ENCODE measurements at places on chromosomes 6 and 20.

DNA sequence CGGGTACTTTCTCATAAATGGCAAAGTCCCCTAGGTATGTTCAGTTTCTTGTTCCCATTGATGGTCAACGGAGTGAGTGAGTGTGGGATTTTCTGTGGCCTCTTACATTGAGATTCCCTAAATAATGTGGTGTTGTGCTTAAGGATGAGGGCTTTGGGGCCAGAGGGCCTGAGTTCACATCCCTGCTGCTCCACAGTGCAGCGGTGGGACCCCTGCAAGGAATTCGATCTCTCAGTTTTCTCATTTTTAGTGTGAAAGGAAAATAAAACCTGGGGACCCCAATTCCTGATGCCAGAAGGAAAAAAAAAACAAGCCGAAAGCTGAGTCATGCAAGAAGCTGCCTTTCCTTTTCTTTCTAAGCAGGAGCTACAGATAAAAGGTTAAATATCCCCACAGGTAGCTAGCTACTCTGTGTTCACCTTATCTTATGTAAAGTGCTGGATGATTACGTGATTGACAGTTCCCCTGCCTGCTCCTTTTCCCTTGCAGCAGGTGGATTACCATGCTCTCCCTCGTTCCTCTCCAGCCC lies 120.2 kb upstream of the CLDN20 start:
- DNase-seq, result no peak

DNA sequence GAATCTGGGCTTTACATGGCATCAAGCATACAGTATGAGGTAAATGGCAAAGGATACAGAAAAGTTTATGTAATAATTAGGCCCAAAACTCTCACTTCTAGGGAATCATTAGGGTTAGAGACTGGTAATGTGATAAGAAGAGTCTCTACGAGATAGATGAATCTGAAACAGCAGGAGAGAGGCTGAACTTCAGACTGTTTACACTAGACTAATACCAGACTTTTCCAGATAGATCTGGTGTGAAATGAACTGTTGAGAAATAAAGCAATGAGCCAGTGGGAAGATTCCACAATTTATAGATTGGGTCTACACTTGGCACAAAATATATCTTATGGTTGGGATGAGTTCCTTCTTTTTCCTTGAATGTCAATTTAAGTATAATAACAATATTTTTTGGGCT lies 134.3 kb downstream of the MAN1A1 start:
- DNase-seq, result no peak

GRCh38 chr20:3433744-3434143 lies 26.3 kb upstream of the DNAAF9 start:
- no peak for DNase-seq

GRCh38 chr6:131652472-131652871 lies 15.4 kb downstream of the ENPP3 start:
- peak; percentile 39 for DNase-seq

- DNase-seq, result no peak
Observed at GRCh38 chr6:156878681-156879080, 101.5 kb downstream of the ARID1B start.

DNA sequence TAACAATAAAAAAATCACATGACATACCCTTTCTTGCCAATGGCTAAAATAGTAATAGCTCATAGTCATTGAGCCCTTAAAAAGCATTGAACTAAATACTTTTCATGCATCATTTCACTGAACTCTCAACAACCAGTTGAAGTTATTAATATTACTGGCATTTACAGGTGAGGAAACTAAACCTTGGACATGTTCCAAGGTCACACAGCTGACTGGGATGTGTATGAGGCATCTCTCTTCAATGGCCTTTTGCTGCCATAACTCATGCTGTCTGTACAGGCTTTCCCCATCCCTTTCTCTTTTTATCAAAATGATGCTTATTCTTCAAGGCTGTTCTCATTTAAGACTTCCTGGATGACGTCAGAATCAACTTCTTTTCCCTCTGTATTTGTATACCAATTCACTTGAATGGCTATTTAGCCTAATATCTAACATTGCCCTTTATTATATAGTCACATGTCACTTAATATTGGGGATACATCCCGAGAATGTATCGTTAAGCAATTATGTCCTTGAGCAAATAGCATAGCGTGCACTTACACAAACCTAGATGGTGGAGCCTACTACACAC lies 476.4 kb downstream of the KIF16B start:
- DNase-seq, result no peak

DNA sequence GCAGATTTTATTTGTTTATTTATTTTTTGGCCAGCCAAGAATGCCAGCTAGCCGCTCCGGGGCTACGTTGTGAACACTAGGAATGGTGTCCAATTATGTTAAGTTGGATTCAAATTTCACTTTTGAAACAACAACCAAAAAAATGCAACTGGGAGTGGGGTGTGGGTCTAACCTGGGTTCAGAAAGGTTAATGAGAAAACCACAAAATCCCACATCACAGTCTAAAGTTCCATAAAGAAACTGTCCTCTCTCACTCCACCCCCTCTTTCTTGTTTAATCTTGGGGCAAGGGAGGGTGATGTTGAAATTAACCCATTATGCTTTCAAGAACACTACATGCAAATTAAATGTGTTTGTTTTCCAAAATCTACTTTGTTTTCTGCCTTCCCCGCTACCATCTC lies 77.2 kb downstream of the LINC00237 start:
- no peak for DNase-seq

DNA sequence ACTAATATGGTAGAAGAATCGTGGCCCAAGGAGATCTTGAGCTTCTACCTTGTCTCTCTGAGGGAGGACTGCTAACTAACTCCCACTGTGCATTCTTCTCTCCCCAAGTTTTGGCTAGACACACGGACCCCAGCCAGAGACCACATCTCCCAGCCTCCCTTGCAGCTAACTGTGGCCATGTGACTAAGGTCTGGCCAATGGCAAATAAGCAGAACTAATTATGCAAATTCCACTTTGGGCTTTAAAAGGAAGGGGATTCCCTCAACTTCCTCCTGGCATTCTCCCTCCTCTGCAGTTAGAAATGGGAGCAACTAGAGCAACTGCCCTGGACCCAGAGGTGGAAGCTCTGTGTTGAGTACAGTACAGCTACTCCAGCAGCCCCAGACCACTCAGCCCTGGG lies 15.4 kb downstream of the BPIFA2 start:
- DNase-seq, result no peak

GRCh38 chr20:57326667-57327455 lies 2.7 kb upstream of the SPO11 start:
- peak; percentile 21 for DNase-seq

- peak; percentile 38 for DNase-seq
Observed at GRCh38 chr6:158797331-158798310, 21.5 kb downstream of the EZR start.

Measured in renal cortical epithelial cell (primary cell).